H9 (cell line): ENCODE measurements at places on chromosomes 5 and 9.

- DNase-seq = no peak
Observed at GRCh38 chr5:113546703-113547183, 33.2 kb downstream of the YTHDC2 start.

- DNase-seq = no peak
Observed at GRCh38 chr5:176702671-176703641, 55.7 kb downstream of the TSPAN17 start.

DNA sequence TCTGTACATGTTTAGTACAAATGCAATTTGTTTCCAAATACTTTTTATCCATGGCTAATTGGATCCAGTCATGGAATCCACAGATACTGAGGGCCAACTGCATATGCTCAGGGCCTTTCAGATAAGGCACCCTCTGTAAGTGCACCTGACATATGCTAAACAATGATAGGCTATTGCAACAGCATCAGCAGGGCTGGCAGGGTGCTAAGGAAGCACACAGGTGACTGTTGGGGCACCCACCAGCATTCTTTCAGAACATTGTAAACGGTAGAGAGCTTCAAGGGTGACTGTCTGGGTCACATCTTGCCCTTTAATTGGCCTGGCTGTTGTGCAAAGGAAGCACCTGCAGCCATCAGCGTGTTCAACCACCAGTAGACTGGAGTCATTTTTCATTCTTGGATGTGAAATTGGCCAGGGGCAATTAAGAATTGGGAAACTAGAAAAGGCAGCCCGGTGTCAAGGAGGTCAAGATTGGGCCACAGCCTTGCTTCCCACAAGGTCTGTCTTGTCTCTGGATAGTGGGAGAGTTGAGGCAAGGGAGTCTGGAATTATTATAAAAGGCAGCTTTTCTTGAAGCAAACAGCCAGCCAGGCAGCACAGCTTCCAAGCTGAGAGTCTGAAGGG, 129.3 kb upstream of the RAI14 start:
- no peak for DNase-seq

GRCh38 chr5:119631660-119632059, 2.3 kb downstream of the FAM170A start:
- no peak for DNase-seq

GRCh38 chr5:77076961-77077828, 9.9 kb downstream of the ZBED3 start:
- peak; percentile 83 for DNase-seq

GRCh38 chr5:29001666-29002065, 1963.3 kb upstream of the CDH9 start:
- peak; percentile 35 for DNase-seq

DNA sequence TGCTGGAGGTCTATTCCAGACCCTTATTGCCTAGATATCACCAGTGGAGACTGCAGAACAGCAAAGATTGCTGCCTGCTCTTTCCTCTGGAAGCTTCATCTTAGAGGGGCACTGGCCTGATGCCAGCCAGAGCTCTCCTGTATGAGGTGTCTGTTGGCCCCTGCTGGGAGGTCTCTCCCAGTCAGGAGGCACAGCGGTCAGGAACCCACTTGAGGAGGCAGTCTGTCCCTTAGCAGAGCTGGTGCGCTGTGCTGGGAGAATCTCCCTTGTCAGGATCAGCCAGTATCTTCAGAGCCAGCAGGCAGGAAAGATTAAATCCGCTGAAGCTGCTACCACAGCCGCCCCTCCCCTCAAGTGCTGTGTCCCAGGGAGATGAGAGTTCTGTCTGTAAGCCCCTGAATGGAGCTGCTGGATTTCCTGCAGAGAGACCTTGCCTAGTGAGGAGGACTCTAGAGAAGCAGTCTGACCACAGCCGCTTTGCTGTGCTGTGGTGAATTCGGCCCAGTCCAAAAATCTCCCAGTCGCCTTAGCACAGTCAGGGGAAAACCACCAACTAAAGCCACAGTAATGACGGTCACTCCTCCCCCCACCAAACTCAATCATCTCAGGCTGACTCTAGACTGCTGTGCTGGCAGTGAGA, 124.1 kb downstream of the JAKMIP2 start:
- DNase-seq = no peak

- no peak for DNase-seq
Observed at GRCh38 chr9:88969646-88970373, 21.5 kb upstream of the S1PR3 start.

DNA sequence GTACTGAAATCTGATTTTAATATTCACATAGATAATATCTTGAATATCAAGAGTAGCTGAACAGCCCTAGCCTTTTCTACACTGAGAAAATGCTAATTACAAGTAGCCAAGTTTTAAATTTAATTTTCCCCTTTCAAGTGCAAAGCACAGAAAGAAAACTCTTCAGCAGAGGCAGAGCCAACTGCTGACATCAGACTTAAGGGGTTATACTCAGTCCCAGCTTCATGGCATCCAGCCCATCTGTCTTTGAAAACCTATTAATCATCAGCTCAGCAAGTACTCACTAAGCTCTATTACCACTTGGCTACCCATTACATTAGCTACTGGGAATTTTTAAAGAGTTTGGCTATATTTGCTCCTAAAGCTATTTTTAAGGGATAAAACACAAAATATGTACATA, 220.5 kb downstream of the SLC12A2 start:
- no peak for DNase-seq

- DNase-seq = no peak
Observed at GRCh38 chr9:81305561-81306182, 383.7 kb downstream of the TLE1 start.

GRCh38 chr5:115920171-115920725, 42.0 kb upstream of the LVRN start:
- no peak for DNase-seq

DNA sequence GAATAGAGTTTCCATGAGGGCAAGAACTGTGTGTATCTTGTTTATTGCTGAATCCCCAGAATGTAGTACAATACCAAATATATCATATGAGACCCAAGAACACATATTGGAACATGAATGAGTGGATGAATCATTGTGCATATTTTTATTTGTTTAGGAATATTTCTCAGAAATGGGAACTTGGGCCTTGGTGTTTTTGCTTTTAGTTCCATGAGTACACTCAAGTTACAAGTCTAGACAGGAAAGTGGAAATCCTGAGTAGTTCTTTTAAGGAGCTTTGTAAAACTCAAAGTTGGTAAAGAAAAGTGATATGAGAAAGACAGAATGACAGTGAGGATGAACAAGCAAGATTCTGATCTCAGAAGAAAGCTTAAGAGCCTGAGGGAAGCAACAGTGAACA, 647.0 kb downstream of the EFNA5 start:
- DNase-seq = no peak

DNA sequence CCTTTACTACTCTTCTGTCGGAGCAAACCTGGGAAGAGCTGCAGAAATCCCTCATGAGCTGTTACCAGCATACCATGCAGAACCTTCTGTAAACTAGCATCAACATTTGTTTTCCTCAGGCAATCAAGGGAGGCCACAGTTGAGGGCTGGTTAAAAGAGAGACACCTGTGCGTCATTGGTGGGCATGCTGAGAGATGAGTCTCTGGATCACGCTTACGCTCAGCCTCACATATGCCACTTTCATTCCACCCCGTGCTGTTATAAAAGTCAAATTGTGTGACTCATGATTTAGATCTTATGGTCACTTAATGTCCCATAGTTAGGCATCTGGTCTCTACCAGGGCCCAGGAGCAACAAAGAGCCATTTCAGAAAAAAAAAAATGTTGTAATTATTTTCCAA, 18.1 kb upstream of the ICE1 start:
- DNase-seq = no peak
